ENCODE measurements at places on chromosomes 12 and 14.

- no peak for DNase-seq
Measured at GRCh38 chr12:125395583-125396215, 330.5 kb downstream of the AACS start.

GRCh38 chr12:107090711-107091110, 2.6 kb downstream of the CRY1 start:
- no peak for DNase-seq

GRCh38 chr12:130993759-130994670, 40.3 kb downstream of the ADGRD1 start:
- no peak for DNase-seq

DNA sequence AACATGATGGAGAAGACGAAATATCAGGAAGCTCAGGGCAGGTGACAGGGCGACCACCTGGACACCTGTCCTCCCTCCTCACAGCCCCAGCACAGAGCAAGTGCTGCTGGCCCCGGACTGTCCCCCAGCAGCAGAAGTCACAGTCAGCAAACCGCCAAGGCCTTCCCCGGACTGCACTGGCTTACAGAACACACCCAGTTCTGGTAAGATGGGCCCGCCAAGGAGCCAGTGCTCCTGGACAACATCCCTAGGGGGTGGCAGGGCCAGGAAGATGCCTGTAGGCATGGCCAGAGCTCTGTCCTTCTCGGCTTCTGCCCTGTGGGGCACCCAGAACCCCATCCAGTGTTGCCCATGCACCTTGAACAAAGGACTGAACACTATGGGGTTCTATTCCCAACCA, 77.9 kb downstream of the BCL11B start:
- DNase-seq, result no peak

DNA sequence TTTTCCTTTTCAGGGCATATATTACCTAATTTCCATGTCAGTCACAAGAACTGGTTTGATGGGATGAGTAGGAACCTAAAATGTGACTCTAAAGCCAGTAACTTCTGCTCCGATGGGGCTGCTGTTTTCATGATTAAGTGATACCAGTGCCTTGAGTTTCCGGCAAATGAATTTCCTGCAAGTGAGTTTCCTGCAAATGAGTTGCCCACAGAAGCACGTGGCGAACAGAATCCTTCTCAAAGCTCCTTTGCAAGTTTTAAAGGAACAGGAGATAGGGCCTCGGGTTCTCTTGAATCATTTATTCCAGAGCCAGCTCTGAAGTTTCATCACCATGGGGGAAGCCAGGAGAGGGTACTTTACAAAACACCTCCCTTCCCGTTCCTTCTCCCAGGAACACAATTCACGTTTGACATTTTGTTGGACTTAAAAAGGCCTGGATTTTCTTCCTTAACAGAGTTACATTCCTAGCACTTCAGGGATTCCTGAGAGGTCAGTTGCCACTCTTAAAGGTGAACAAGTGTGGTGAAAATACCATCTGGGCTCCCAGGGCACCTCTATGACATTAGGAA, 2.2 kb upstream of the PPTC7 start:
- no peak for DNase-seq

- no peak for DNase-seq
Measured at GRCh38 chr14:58628406-58628805, 9.4 kb upstream of the DACT1 start.

DNA sequence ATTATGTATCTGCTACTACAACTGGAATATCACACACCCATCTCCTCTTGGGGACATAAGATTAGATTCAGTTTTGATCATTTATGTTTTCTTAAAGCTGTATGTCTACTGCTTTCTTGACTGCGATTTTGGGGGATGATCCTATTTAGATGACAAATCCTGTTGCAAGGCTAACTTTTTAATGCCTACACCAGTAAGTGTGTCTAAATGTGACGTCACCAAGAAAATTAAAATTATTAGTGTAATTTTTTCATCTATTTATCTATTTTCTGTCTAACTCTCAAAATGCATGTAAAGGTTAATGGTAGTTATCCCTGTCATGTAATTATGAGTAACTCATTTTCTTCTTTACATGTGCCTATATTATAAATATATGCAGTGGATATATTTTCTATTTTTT, 170.9 kb upstream of the PPFIA2 start:
- no peak for DNase-seq

DNA sequence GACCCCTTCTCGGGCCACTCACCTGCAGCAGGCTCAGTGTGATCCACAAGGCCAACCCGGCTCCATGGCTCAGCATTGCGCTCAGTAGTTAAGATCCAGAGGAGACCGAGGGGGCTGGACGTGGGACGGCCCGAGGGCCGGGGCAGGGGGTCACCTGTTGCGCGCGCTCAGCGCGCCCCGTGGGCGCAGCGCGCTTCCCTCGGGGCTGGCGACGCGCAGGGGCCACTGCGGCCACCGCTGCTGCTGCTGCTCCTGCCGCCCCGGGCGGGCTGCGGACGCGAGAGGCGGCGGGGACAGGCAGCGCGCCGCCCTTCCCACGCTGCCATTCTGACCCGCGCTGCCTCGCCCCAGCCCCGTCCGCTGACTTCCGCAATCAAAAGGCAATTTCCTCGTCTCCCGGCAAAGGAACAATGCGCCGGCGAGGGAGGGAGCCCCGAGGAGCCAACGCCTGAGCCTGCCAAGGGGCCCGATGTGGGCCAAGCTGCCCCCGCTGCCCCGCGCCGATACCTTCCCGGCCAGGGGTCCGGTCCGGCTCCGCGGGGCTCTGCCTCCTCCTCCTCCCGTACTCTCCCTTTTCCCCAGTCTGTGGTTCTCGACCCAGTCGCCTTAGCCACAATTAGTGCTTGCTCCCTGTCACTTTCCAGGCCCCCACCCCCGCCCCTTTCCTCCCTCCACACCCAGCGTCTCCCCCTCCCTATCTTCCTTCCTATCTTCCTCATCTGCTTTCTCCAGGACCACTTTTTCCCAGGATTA, 27.3 kb downstream of the PTPRB start:
- no peak for DNase-seq

DNA sequence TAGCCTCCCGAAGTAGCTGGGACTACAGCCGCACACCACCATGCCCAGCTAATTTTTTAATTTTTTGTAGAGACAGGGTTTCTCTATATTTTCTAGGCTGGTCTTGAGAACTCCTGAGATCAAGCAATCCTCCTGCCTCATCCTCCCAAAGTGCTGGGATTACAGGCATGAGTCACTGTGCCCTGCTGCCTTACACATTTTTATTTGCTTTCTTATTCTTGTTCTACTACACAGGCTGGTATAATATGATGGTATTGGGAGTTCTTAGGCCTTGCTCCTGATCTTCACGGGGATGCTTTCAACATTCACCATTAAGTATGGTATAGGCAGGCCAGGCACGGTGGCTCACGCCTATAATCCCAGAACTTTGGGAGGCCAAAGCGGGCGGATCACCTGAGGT, 21.2 kb downstream of the DGLUCY start:
- DNase-seq, result no peak

DNA sequence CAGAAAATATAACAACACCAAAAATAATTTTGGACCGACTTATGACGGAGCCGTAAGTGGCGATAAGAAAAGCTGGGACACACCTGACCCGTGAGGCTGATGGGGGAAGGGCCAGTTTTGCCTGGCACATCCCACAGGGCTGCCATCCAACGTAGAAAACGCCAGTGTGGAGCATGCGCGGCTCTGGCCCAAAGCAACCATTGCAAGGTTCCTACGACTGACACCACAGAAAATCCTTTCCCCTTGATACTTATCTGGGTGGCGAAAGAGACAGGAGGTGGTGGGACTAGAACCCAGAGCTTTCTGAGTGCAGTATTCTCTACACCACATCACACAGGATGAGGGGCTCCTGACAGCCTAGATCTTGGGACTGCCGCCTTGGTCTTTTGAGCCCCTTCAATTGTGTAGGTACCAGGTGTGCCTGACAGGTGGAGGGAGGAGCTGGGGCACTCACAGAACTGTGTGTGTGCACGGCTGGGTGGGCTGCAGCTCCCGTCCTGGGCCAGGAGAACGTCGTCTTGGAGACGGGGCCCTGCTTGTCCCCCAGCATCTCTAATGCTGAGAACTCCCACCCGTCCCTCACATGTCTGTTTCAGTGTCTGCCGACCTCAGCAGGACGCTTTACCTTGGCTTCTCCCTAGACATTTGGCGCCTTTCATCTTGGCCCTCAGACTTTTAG, 17.4 kb upstream of the CACNA2D4 start:
- DNase-seq, result no peak

DNA sequence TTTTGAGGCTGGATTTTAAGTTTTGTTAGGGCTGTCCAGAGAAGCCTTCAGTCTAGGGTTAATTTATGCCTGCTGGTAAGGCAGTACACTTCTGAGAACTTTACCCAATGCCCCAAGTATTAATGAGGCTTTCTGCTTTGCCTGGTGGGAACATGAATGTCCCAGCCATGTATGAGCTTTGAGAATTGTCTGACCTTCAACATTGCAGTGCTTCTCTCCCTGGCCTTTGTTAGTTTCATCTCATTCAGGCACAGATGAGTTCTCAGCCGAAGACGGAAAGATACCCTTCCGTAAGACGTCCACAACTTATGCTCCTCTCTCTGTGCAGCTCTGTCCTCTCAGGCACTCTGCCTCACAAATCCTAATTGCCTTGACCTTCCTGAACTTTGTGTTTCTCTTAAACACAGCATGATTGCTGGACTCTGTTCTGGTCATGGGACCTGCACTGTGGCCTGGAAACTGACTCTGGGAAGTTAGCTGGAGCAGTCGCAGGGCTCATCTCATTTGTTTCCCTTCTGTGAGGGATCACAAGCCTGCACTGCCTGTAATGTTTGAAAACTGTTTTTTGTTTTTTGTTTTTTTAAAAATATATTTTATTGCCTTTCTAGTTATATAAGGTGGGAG, 15.7 kb downstream of the CHPT1 start:
- DNase-seq, result no peak

DNA sequence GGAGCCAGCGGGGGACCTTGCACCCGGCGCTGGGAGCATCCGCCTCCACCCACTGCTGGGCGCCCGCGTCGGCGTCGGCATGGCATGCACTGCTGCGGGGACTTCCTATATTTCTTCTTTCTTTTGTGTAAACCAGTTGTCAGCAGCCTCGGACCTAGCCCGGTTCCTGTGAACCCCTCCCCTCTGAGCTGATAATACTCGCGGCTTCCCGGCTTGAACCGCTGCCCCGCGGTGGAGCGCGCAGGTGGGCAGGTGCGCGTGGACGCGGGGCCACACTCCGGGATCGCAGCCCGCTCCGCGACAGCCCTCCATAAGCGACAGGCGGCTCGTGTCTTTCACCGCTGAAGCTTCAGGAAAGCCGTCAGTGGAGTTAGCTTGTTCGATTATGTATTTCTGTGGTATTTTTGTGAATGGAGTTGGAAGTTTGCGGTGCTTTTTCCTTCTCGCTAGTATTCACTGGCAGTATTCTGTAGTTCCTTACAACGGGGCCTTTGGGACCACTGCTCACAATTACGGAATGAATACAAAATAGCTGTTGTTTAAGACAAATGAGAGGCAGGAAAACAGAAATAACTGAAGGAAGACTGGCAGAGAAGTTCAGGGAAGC, 870 bp downstream of the BMAL2 start:
- no peak for DNase-seq

DNA sequence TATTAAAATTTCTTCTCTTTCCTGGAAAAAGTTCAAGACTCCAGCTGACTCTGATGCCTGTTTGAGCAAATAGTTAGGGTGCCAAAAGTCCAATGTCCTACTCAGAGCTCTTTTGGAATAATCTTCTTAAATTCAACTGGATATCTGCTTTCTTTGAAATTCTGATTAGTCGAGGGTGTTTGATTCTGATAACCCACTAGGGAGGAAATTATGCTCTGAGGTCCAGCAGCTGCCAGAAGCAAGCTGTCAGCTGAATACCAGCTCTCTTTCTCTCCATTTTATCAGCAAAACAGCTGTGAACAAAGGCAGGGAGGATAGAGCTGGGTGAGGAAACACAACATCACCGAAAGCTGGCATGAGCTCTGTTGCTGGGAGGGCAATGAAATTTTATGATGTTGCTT, 141.5 kb downstream of the CAND1 start:
- DNase-seq, result no peak

DNA sequence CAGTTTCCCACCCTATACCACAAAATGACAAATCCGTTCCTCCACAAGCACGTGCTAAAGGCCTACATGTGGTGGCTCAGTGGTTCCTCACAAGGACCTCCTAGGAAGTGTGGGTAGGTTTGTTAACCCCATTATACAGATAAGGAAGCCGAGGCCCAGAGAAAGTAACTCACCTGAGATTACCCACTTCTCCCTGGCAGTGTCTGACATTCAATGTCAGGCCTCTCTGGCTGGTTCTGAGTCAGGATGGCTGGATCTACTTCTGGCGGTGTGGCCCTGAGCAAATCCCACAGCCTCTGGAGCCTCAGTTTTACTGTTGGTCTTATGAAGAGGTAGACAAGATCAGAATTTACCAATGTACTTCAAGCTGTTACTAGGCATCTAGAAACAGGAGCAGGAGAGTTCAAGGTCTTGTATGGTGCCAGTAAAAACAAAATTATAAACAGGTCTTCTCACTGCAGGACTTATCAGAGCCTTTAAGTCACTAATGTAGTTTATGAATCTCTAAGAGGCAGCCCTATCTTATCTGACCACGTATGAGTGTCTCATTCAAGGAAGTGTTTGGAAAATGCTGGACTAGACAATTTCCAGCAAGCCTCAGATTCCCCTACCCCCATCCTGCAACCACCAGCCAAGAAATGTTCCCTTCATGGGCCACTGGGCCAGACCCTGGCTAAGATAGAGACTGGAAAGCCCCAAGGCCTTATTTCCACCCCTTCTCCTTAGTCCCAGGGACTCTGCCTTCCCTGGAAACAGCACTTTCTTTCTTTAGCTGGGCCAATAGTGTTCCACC, 4.2 kb downstream of the HSPB8 start:
- no peak for DNase-seq

GRCh38 chr12:77406219-77406905, 341.0 kb upstream of the E2F7 start:
- no peak for DNase-seq

GRCh38 chr14:89033756-89034155, 209.3 kb downstream of the TTC8 start:
- no peak for DNase-seq

GRCh38 chr12:87280893-87281292, 748.3 kb downstream of the C12orf50 start:
- DNase-seq, result no peak

DNA sequence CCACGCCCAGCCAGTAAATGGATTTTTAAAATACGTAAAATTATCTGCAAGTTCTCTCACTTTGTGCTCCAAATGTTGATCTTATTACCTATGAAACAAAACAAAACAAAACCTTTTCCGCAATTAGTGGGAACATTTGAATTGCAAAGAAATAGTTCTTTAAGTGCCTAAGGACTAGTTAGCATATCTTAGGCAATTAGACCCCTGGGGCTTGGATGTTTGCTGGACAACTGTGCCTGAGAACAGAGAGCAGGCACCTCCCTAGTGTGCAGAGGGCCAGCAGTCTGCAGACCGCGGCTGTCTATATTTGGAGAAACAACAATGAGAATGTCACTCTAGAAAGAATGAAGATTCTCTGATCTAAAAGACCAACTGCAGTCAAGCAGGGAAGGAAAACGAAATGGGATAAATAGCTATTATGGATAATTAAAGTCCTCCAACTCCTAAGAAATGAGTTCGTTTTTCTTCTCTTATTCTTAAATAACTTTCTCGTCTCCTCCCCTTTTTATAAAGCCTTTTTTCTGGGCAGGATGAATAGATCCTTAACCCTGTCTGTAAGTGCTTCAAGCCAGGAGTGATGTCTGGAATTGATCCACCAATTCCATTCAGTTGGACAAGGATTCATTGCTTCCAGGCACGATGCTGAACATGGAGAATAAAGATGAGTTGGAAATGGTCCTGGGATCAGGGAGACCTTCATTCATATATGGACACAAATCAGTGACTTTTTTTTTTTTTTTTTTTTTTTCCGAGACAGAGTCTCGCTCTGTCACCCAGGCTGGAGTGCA, 16.2 kb downstream of the SLC17A8 start:
- DNase-seq, result no peak
